ENCODE measurements at places on chromosomes 12 and 14. TPM values are rescaled to one million over a fixed set of nuclear protein-coding genes. Genes with fewer than 3 reads are reported as not detected.

DNA sequence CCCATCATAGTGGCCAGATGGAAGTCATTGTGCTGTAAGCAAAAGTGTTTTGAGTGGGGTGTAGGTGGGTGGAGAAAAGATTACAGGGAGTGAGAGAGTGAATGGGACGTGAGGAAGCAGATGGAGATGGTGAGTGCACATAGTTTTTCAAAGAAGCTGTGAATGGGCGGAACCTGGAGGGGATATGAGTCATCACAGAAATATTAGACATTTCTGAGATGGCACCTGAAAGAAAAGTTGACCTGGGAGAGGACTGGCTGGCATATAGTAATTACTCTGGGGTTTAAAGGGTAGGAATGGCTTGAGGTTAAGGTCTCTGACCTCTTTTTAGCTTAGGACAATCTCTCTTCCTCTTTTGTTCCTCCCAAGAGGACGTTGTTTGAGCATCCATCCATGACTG is 50.5 kb downstream of the ANO4 start:
- DNase-seq, result no peak

GRCh38 chr12:13777374-13777773 is 204.0 kb downstream of the GRIN2B start:
- DNase-seq, result no peak

- no peak for DNase-seq
These were observed 117.3 kb downstream of the BTG1 start for GRCh38 chr12:92028441-92028709.

- DNase-seq, result no peak
These were observed 6.0 kb upstream of the SHMT2 start for GRCh38 chr12:57223191-57224165.

DNA sequence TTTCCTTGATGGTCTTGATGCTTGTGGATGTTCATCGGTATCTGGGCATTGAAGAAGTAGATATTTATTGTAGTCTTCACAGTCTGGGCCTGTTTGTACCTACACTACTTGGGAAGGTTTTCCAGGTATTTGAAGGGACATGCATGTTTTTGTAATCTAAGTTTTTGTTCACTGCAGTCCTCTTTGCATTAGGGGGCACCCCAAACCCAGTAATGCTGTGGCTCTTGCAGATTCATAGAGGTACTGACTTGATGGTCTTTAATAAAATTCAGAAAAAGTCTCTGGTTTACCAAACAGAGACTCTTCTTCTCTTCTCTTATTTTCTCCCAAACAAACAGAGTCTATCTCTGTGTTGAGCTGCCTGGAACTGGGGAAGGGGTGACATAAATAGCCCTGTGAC is 150.9 kb upstream of the SLC16A7 start:
- DNase-seq, result no peak

GRCh38 chr12:112167718-112168525 is 42.6 kb downstream of the TRAFD1 start:
- DNase-seq, result no peak

DNA sequence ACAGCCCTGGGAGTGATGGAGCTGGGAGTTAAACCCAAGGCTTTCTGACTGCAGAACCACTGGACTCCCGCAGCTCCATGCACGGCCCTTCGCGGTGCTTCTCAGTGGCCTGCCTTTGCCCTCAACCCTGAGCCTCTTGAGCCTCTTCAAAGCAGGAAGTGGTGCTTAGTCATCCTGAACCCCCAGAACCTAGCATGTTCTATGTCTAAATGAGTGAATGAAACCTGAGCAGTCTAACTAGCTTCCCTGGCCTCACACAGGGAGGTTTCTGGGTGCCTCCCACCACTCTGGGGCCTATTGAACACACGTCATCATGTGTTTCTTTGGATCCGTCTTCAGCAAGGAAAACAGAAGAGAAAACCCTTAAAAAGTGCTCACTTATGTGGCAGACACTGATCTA is 117.9 kb upstream of the SFSWAP start:
- DNase-seq, result no peak

DNA sequence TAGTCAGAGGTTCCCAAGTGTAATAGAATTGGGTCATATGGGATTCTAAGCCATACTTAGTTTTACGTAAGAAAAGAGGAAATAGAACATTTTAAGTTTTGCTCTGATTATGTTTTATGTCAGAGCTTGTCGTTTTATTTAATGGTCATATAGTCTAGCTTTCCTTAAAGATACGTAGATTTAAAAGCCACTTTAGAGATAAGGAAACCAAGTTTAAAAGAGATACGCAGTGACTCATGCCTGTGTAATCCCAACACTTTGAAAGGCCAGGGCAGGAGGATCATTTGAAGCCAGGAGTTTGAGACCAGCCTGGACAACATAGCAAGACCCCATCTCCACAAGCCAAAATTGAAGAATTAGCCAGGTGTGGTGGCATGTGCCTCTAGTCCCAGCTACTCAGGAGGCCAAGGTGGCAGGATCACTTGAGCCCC is 19.5 kb downstream of the MAPK1IP1L start:
- DNase-seq, result no peak

DNA sequence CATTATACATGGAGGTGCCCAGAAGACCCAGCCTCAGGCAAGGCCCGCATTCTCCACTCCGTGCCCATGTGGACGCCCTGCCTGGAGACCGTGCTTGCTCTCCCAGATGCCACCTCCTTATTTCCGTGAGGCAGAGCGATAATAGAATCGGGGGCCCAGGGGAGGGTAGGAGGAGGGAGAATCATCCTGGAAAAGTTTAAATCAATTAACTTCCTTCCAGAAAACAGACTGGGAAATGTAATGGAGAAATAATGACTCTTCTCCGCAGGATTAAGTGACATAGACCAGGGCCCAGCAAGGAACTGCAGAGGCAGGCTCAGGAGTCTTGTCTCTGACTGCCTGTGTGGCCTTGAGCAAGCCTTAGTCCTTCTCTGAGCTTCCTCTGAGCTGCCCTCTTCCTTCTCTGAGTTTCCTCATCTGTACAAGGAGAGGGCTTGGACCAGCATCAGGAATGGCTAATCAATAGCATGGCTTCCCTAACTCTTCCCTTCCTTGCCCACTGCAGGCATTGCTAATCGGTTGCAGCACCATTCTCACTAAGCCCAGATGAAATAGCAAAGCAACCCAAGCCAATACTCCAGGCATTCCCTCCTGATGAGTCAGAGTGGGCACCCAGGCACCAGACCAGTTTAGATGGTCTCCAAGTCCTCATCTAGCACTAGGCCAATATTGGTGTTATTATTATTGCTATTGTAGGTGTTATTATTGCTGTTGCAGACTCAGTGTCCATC is 11.3 kb upstream of the FAM222A start:
- DNase-seq, result no peak

DNA sequence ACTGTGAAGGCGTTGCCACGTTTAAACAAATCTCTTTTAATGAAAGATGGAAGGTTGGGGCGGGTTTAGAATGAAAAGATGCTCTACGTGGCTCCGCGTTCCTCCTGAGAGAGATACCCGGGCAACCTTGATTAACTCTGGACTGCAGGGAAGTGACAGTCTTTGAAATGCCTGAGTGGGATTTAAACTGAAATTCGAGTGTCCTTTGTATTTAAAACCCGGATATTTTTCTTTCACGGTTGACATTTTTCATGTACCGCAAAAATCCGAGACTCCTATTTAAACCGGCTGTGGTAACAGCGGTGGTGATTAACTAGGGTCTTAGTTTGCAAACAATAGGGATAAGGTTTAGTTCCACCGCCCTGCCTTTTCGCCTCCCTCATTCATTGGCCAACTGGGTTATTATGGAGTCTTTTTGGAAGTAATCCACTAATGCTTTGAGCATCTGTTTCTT is 707 bp downstream of the G2E3 start:
- no peak for DNase-seq

DNA sequence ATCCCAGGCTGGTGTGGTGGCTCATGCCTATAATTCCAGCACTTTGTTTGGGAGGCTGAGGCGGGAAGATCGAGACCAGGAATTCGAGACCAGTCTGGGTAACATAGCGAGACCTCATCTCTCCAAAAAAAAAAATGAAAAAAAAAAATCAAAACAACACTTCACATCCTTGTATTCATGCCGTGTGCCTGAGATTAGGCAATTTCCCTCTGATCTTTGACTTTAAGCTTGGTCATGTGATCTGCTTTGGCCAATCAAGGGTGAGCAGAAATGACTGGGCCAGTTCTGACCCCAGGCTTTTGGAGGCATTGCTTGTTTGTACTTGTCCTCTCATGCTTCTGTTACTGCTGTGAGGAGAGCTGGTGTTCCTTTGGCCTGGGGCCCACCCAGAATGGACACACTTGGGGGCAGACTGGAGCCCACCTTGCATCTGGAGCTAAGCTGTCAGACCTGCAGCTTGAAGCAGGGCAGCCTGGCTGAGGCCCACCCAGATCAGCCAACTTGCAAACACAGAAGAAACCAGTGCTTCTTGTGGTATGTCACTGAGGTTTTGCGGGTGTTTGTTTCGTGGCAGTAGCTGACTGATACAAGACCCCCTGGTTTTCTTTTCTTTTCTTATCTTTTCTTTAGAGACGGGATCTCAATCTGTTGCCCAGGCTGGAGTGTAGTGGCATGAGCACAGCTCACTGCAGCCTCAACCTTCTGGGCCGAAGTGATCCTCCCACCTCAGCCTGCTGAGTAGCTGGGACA is 29.7 kb upstream of the TBX3 start:
- DNase-seq, result no peak

GRCh38 chr12:52026263-52026662 is 19.5 kb downstream of the TAMALIN start:
- DNase-seq, result no peak

DNA sequence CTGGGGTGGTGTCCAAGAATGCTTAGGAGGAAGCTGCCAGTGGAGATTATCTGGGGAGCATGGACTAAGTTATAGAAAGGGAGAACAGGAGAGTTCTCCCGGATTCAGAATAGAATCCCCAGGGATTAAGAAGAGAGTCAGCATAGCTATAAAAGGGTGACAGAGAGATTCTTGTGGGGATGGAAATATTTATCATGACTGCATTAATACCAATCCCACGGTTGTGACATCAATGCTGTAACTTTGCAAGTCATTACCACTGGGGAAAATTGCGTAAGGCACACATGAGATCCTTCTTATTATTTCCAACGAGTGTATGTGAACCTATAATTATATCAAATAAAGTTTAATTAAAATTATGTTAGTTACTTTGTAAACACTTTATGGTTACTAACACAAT is 447.9 kb upstream of the TMEM132C start:
- DNase-seq, result no peak

GRCh38 chr14:83164016-83164415 is 1630.4 kb upstream of the SEL1L start:
- no peak for DNase-seq

DNA sequence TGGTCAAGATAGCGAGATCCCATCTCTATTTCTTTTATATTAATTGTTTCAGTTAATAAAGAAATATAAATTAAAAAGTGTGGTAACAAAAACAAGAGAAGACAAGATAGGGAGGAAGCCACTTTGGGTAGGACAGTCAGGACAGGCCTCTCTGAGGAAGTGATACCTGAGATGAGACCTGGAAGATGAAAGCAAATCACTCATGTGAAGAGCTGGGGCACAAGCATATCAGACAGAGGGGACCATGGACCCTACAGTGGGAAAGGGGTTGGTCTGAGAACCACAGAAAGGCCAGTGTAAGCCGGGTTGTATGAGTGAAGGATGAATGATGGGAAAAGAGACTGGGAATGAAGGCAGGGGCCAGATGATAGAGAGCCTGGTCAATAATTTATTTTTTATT is 1.8 kb upstream of the MED6 start:
- no peak for DNase-seq

DNA sequence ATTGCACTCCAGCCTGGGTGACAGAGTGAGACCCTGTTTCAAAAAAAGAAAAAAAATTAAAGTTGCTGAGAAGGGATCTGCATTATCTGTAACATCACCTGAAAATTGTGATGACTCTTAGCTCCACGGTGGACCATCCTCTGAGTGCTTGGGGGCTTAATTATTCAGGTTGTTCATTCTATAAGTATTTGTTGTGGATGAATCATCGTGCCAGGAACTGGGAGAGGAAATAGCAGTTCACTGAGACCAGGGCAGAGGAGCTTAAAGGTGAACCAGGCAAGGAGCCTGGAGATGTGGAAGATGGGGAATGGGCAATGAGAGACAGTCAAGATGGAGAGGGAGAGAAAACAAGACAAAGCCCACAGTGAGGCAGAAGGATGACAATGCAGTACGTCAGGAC is 25.5 kb upstream of the GSC start:
- DNase-seq, result no peak

GRCh38 chr12:90323217-90323616 is 614.6 kb upstream of the ATP2B1 start:
- no peak for DNase-seq

DNA sequence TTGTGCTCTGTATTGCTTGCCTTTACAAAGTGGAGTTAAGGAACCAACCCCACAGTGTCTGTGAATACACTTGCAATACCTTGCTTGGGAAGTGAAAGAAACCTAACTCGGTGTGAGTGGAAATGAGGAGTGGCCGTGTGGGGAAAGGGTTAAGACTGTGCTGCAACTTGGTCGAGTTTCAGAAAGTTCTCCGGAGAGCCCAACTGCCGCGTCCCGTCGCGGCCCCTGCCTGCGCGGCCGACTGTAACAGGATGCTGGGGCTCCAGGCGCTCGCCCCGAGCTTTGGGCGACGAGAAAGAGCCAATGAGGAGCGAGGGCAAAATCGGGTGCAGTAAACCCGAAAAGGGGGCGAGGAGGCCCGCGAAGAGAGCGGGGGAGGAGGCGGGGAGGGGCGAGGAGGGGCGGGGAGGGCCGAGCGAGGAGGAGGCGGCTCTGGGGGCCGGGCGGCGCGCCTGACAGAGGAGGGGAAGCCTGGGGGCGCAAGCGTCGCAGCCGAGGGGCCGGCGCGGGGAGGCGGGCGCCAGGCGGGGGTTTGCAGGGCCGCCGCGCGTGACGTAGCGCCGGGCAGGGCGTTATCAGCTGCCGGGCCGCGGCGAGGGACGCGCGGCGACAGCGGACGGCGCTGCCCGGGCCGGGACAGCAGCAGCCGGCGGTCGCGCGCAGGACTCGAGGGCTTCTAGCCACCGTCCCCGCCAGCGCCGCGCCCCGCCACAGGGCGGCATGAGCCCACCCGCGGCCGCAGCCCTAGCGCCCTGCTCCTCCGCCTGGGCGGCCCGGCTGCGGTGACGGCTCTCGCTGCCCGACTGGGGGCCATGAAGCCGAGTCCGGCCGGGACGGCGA is at the start of gene DACT1:
Gene DACT1 (plus strand): TSS at position 572 of the 840 bp plus-strand sequence. CDS start 241 bp downstream, at position 813.
- no peak for DNase-seq

- DNase-seq, result no peak
These were observed at the start of gene MFAP5 for GRCh38 chr12:8662593-8662992. Gene MFAP5 (minus strand): TSS chr12:8662826. CDS start chr12:8662104, 722 bp downstream.

GRCh38 chr12:388541-389141 is 479 bp downstream of the KDM5A start:
- DNase-seq, result no peak

The SLC10A1 gene
- not detected for total RNA-seq

The KCNA1 gene
- 0.74 TPM for total RNA-seq

Measured in vagina (tissue), 2 donors.